ENCODE measurements at places on chromosomes 2 and 18.

DNA sequence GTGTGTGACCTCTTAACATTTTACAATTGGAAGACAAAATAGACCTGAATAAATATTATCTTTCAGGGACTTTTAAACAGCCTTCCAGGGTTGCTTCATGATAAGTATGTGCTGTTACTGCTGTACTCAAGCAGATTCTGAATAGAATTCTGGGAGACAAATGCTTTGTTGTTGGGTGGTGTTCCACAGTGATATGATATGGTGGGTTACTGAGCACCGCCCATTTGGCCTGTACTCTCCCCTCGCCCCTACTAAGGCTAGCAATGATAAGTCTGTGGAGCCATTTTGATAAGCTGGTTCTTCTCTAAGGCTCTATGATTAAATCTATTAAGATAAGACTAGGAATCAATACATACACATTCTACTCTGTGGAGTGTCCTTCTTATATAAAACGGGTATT lies 89.8 kb upstream of the ITGA4 start:
- peak; percentile 91 for DNase-seq

DNA sequence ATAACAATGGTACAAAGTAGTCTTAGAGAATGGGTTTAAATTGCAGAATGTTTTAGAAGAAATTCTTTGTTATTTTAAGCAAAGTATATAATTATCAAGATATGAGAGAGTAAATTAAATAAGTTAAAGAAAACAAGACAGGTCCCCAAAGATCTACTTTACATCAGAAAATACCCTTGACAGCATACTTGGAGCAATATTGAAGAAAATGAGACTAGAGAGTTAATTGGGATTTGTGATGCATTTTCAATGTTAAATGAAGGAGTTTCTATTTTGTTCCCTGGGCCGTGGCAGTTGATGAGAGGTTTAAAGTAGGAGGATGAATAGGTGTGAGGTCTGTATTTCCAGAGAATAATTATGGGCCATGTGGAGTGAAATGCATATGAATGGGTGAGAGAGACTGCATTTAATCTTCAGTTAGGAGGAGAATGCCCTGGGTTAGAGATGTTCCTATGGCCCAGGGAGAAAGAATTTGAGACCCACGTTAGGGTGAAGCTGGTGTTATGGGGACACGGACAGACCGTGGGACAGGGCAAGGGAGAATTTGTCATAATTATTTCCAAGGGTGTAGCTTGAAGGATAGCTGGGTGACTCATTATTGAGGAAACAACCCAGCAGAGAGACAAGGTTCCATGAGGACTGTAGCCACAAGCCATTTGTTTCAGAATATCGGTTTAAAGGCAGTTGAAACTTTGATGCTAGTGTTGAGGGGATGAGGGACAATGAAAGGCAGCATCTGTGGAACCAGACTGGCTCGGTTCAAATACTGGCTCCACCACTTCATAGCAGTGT lies 22.7 kb downstream of the MGAT5 start:
- DNase-seq = no peak

- no peak for DNase-seq
These were observed 179.4 kb downstream of the SEPTIN10 start for GRCh38 chr2:109434351-109434750.

GRCh38 chr2:110768591-110768990 lies 36.2 kb downstream of the ACOXL start:
- DNase-seq = no peak

- no peak for DNase-seq
These were observed 40.6 kb downstream of the BOLA3 start for GRCh38 chr2:74107071-74107470.

GRCh38 chr18:80227472-80227871 lies 19.8 kb downstream of the PARD6G start:
- DNase-seq = no peak

DNA sequence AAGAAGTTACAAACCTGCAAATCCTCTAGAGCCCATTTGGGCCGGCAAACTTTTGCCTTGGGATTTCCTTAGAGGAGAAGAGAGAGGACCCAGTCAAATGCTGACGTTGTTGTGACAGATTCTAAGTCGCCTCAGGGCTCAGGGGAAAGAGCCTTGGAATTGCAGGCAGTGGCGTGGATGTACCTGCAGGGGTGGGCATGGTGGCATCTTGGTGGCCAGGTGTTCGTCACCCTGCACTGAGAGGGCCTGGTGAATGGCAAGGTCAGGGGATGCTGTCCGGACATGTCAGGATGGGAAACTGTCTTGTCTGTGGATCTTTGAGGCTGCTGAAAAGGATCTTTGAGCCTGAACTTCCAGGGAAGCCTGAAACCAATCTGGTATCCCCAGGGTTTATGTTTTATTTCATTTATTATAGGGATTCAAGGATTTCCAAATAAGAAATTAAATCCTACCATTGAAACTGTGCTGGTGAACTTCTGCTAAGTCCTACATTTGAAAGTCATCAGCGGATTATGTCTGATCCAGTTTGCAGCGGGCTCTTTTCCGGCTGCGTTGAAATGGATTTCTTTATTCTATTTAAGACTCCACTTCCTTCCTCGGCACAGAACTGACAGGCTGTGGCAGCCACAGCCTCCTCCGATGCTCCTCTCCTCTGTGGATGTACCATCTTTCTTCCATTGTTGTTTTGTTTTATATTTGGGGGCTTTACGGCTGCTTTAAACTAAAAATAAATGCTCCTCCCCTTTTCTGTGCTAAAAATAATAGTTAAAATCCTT lies 207.6 kb downstream of the AGAP1 start:
- DNase-seq = no peak

- DNase-seq = no peak
These were observed 67.5 kb upstream of the ATG16L1 start for GRCh38 chr2:233183869-233184418.

- DNase-seq = no peak
These were observed 152.1 kb upstream of the CELF4 start for GRCh38 chr18:37717656-37718055.

DNA sequence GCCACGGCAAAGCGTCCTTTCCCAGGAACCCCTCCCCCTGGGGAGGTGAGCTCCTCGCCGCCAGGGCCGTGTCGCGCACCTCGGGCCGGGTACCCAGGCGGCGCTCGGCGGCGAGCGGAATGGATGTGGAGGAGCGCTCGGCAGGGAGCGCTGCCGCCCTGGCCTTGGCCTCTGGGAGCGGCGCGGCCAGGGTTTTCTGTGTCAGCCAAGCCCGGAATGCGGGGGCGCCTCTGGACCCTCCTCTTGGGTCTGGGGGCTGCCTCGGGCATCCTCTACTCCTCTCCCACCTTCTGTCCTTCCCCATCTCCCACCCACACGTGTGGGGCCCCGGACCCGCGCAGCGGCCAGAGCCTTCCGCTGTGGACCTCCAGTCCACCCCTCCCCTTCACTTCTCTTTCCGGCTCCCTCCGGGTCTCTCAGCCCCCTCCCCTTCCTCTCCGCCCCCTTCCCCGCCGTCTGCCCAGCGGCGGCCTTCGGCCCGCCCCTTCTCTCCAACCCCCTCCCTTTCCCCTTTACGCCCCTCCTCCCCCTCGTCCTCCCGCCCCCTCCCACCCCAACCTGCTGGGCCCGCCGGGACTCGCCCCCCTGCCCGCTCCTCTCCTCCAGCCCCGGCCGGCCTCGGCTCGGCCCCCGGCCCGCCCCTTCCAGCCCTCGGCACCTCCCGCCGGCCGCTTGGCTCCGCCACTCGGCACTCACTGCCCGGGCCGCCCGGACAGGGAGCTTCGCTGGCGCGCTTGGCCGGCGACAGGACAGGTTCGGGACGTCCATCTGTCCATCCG lies at the start of gene MERTK:
Gene MERTK (plus strand): TSS at position 684 of the 779 bp plus-strand sequence. CDS start 129 bp downstream, outside the sequence.
- DNase-seq = peak; percentile 88

GRCh38 chr2:98607741-98608115 lies 584 bp downstream of the COA5 start:
- peak; percentile 25 for DNase-seq

- no peak for DNase-seq
These were observed 48.1 kb downstream of the LHCGR start for GRCh38 chr2:48707466-48707865.

DNA sequence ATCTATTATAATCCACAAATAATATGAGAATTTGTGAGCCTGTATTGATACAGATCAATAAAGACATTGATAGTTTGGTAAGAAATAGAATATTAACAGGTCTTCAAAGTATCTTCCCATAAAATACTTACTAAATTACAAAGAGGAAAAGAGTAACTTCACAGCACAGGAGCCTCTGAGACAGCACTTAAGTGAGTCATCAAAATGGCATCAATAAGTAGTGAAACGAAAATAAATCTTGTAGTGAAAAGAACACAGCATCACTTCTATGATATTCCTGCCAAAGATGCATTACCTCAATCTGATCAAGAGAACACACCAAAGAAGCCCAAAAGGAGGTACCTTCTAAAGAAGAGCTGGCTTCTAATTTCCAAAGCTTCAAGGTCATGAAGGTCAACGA lies 116.4 kb downstream of the CBLN2 start:
- no peak for DNase-seq

- DNase-seq = no peak
These were observed 50.5 kb upstream of the ALPP start for GRCh38 chr2:232328032-232328422.

DNA sequence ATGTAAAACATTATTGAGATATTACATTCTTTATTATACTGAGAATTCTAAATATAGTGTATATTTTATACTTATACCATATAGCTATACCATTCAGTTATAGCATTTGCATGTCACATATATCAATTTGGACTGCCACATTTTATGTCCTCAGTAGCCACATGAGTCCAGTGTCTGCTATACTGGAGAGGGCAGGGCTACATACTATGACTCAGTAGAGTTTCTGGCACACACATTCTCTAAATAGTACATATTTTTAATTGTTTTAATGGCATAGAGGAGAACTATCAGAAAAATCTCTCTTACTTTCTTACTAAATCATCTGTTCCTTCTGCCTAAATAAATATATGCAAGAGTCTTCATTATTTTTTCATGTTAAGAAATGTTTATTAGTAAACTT lies 55.4 kb upstream of the COL5A2 start:
- no peak for DNase-seq

DNA sequence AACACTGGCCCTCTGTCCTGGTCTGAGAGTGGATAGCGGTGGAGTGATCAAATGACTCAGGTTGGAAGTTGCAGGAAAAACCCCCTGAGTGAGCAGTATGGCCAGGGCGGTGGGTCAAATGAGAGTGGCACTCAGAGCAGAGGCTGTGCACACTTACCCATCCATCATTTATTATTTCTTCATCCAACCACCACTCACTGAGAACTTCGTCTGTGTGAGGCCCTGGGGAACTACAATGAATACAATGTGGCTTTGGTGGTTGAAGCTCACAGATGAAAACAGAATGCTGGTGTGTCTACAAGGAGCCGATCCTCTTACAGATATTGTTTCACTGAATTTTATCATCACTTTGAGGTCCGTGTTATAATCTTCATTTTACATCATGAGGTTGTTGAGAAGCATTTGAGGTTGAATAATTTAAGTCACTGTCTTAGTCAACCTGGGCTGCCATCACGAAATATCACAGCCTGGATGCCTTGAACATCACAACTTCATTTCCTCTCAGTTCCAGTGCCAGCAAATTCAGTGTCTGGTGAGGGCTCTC lies 73.4 kb upstream of the ID2 start:
- DNase-seq = peak; percentile 60

DNA sequence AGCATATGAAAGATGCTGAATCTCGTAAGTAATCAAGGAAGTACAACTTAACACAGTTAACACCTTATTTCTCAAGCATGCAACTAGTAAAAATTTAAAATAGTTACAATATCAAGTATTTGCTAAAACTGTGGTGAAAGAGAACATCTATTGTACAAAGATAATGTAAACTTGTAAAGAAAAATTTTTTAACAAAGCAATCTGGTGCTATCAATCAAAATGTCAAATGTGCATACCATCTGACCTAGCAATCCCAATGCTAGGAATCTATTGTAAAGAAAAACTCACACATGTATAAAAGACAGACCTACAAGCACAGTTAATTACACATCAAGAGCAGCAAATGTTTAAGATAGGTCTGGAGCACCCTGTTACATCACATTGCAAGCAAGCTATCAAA lies 90.1 kb downstream of the SLC66A3 start:
- no peak for DNase-seq

- no peak for DNase-seq
These were observed 33.3 kb downstream of the NDUFS1 start for GRCh38 chr2:206125901-206126300.

GRCh38 chr2:38152913-38153312 lies 77.0 kb upstream of the CYP1B1 start:
- no peak for DNase-seq

DNA sequence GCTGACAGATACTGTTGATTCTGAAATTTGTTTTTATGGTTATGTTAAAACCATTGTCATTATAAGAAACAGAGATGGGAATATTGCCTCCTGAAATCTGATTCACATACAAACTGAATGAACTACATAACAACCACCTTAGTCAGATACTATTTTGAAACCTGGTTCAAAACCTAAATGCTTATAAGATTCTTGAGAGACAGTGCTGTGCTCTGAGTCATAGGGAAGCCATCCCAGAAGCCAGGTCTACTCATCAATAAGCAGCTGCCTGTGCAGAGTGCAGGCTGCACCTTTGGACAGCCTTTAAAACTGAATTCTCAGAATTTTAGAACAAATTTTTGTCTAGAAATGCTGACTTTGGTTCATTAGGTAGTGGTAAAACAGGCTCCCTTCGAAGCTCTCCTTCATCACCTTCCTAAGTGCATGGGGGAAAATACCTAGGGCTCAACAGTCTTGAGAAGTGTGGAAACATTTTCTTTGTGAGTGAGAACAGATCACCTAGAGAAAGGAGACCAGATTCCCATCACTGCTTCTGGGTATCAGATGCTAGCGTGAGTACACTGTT lies at the start of gene SERPINB7:
Gene SERPINB7 (plus strand): TSS at position 253 of the 565 bp plus-strand sequence. CDS start 6,955 bp downstream, outside the sequence.
- DNase-seq = no peak

- DNase-seq = no peak
These were observed 226.0 kb downstream of the TGIF1 start for GRCh38 chr18:3675994-3676393.

GRCh38 chr2:64655018-64655664 lies 1.4 kb upstream of the SERTAD2 start:
- peak; percentile 77 for DNase-seq

DNA sequence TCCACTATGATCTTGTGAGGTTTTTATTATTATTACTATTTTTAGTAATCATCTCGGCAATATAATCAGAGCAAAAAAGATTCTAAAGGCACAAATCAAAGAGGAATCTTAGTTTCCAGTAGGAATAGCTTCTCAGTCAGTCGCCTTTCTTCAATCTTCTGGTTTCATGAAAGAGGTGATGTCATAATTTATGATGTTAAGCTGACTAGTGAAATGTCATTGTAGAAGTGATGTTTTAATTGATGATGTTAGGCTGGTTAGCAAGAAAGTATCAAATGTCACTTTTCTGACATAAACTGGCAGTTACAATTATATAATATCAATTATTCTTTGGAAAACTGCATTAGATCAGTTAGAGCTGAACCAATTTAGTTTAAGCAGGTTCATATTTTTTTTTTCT lies 476.7 kb upstream of the ETAA1 start:
- DNase-seq = no peak

GRCh38 chr2:192051533-192051932 lies 143.2 kb downstream of the TMEFF2 start:
- DNase-seq = peak; percentile 18

DNA sequence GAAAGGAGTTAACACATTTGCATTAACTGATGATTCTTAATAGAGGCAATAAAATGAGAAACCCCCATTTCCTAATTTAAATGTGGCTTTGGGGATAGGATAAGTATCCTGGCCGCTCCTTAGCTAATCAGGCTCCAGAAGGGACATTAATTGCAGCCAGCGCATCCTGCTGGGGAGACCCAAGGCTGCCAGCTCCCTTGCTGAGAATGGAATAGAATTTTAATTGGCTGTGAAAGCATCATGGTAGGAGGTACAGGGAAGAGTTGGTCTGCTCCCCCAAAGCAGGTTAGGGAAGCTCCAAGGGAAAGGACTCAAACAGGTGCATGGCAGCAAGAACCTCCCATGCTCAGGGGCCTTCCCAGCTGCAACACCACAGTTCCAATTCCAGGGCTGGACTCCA lies 71.4 kb downstream of the MARCHF4 start:
- DNase-seq = no peak

Data from hematopoietic multipotent progenitor cell treated with erythropoietin and hydrocortisone succinate and interleukin-3 and kit ligand, for 4 days (in vitro differentiated cells).